ENCODE measurements at places on chromosomes 2 and 18.

DNA sequence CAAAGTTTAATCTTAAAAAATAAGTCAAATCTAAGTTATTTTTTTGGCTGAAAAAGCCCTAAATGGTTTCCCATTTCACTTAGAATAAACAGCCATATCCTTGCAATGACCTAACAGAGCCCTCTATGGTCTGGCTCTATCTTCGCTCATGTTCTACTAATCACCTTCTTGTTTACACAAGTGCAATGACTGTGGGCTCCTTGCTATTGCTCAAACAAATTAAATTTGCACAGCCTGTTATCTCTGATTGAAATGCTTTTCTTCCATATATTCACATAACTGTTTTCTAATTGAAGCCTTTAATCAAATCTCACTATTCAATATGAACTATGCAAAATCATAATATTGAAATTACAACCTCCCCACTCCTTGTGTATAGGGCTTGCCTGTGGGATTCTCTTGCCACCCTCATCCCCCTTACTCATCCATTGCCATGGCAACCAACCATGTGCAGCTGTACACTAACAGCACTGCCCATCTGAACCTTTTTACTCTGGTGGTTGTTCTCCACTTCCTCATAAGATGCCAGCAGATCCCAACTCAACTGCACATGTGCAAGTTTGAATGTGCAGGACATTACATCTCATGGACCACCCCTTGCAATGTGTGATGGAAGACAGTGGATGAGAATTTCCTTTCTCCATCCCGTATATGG is 1083.2 kb downstream of the SOCS6 start:
- no peak for DNase-seq

DNA sequence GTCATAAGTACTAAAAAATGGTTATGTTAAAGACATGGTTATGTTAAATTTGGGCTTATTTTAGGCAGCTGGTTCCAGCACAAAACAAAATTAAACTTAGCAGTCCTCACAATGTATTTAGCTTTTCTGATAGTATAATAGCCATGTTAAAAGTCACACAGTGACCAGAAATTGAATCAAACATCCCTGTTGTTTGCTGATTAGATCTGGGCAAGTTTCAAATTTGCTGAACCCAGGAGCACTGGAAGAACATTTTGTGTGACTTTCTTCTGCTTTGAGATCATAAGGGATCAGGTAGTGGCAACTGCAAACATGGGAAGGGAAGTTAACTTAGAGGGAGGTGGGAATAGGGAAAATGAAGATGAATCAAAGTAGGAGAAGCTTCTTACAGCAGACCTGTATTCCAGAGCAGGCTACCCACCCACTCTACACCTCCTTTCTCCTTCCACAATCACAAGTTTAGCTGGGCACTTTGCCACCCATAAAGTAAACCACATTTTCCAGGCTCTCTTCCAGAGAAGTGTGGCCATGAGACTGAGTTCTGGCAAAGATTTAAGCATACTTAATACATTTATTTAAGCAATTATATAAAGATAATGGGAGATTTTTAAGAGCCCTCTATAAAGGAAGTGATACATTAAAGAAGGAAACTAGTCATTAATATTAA is 616.1 kb upstream of the LRATD1 start:
- DNase-seq: no peak

DNA sequence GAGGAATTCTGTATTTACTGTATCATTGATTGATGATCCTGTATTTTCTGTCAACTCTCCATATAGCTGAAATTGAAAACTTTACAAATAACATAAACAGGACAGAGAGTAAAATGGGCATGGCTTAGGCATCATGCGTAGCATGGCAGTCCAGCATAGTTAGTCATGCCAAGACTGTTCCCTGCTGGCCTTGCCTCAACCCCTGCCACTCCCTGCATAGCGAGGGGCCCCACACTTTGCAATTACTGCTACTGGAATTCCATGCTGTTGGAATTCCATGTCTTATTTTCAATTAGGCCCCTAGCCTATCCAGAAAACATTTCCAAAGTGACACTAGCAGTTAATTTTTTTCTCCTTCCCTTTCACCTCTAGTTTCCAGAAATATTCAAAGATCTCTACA is 15.1 kb upstream of the SOX11 start:
- DNase-seq: no peak

GRCh38 chr2:219609149-219609750 is 11.6 kb downstream of the STK11IP start:
- no peak for DNase-seq

DNA sequence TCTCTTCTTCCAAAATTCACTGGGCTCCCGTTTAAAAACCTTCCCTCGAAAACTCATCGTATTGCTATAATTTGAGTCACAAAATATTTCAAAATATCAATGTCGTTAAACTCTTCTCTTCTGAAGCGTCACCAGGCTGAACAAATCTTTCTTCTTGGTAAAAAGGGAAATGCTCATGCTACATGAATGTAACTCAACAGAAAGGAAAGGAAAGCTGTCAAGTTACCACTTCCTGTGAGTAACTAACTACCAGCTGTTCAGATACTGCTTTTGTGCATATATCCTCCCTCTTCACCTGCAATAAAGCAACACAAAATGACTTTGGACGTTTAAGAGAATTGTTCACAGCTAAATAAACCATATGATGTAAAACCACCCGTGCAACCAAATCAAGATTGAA is 95.4 kb downstream of the DOCK10 start:
- no peak for DNase-seq

- no peak for DNase-seq
Measured at GRCh38 chr2:146228466-146229058, 1616.3 kb upstream of the ACVR2A start.

DNA sequence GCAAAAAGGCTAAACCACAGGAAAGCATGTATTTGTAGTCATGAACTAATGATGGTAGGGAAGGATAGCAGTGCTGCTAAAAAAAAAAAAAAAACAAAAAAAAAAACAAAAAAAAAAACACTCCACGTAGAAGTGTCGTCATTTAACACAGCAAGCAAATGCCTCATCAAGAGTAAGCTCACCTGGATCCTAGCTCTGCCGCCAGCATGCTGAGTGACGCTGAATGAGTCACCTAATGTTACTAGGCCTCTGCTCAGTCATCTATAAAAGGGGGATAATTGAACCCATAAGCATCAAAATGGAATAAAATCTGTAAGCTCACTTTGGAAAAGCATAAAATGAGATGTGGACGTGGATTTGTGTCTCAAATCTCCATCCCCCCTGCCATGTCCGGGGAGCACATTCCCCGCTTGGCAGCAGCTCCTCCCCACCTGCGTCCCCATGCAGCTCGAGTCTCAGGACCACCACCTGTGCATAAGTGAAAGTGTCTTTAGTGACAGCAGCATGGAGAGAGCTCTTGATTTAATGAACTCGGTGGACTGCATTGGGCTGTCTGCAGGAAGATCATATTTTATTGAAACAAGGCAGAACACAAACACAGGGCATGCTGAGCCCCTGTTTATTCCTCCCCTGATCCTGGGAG is 427.5 kb downstream of the LRATD1 start:
- no peak for DNase-seq

GRCh38 chr2:211162911-211163310 is 606.5 kb downstream of the CPS1 start:
- DNase-seq: no peak

Data from NCI-H1694 (cell line).